ENCODE measurements at places on chromosomes 12 and 14.

GRCh38 chr12:44689587-44689986 lies 186.5 kb downstream of the NELL2 start:
- DNase-seq, result no peak

DNA sequence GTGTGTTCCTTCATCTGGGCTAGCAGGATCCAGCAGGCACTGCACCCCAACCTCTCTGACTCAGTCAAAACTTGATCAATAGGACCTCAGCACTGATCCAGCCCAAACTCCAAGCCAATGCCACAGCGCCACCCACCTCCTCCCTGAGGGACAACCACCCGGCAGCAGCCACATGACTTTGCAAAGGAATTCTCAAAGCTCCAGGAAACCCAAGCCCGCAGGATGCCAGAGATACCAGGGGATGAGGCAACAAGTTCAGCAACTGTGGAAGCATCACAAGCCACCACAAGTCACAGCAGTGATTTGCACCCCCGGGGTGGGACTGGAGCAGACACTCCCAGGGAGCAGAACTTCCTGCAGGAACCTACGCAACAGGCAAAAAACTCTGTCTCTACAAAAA lies 37.3 kb downstream of the ACTN1 start:
- DNase-seq, result no peak

DNA sequence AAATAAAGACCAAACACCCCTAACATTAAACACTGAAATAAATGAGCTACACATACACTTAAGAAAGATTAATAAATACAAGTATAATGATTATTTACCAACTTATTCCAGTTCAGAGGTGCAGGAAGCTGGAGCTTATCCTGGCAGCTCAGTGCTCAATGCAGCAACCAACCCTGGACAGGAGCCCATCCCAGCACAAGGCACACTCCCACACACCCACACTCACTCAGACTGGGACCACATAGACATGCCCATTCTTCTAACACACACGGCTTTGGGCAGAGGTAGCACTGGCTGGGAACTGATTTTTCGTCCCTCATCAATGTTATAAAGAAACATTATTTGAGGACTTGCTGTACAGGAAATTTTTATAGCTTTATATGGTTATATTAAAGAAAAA lies 797.4 kb downstream of the RPS29 start:
- no peak for DNase-seq

- DNase-seq, result no peak
Observed at GRCh38 chr12:52629281-52630007, 11.1 kb upstream of the KRT73 start.

DNA sequence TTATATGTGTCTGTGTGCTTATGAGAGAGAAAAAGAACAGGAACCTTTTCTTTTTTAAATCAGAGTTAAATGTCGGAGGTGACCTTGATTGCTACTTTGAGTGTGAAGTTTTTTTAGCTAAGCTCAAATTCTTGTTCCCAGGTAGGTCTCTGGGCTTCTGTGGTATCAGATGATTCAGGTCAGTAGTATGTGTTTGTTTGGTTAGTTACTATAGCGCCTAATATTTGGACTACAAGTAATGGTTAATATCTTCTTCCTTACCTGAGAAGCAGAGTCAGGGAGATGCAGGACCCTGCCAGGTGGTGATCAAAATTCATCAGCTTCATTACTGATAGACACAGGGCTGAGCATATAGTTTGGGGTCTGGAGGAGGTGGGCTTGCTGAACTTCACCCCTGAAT lies 30.8 kb downstream of the ADCK1 start:
- no peak for DNase-seq

GRCh38 chr12:115437061-115437567 lies 753.1 kb upstream of the TBX3 start:
- DNase-seq, result no peak

GRCh38 chr14:29749327-29749726 lies 178.3 kb downstream of the PRKD1 start:
- no peak for DNase-seq
